ENCODE measurements at places on chromosomes 5 and 9.

- no peak for DNase-seq
Observed at GRCh38 chr9:37968228-37968701, 64.3 kb upstream of the SLC25A51 start.

DNA sequence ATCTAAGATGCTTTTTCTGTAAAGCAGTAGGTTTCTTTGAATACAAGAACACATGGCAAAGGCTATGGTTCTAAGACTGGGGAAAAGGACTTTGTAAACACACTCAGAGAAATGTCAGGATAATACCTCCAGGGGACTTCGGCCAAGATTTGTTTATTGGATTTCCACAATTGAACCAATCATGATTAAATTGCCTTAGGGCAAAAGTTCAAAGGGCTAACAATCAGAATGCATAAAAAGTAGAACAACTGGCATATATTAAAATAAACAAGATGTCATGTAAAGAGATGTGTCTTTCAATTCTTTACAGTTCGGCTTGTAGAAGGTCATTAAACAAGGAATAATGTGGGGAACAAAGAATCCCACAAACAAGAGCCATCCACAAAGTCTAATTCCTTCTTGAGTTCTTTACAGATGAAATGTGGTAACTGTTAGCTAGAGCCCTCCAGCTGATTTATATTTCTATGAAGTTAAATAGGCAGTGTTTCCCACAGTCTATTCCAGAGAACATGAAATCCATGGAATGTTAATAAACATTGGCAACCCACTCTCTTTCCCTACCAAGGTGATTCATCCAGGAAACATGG is 565.5 kb downstream of the ZNF608 start:
- no peak for DNase-seq

GRCh38 chr9:87501806-87502205 is 4.1 kb downstream of the DAPK1 start:
- no peak for DNase-seq

- DNase-seq: no peak
Observed at GRCh38 chr5:119176785-119177184, 105.9 kb downstream of the DMXL1 start.

- no peak for DNase-seq
Observed at GRCh38 chr5:167261309-167262100, 1029.9 kb upstream of the WWC1 start.

- DNase-seq: no peak
Observed at GRCh38 chr5:57772512-57772911, 289.9 kb upstream of the ACTBL2 start.

GRCh38 chr9:16030528-16031185 is 477.8 kb downstream of the CCDC171 start:
- DNase-seq: no peak

GRCh38 chr5:80069918-80070318 is 34.8 kb downstream of the THBS4 start:
- DNase-seq: no peak

GRCh38 chr5:82570-82969 is 9.4 kb upstream of the PLEKHG4B start:
- DNase-seq: no peak

- no peak for DNase-seq
Observed at GRCh38 chr5:42960506-42960905, 79.6 kb downstream of the ANXA2R start.

DNA sequence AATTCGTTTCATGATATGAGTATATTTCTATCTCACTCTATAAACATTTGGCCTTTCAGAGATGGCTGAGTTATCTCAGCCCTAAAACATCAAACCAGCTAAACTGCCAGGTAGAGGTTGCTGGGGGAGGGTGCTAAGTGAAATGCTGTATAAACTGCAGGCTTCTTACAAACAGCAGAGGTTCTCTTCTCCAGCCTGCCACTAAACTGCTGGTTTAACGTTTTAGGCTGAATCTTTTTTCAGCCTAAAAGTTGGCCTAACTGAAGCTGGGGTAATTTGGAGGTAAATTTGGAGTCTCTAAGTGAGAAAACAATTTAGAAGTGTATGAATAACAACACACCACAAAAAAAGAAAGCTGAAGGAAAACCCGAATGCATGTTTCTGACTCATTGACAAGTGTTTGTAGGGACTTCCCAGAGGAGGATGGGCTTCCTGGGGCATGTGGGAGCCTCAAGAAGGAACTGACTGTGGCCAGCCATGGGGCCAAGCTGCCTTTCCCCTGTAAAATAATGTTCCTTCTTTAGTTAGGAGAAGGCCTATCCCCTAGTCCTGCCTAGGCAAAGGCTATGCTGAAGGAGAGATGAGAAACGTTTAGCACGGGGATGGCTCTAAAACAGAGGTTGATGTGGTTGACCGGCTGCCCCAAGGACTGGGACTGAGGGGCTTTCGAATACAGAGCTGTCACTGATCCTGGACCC is 44.3 kb downstream of the SLC28A3 start:
- no peak for DNase-seq

DNA sequence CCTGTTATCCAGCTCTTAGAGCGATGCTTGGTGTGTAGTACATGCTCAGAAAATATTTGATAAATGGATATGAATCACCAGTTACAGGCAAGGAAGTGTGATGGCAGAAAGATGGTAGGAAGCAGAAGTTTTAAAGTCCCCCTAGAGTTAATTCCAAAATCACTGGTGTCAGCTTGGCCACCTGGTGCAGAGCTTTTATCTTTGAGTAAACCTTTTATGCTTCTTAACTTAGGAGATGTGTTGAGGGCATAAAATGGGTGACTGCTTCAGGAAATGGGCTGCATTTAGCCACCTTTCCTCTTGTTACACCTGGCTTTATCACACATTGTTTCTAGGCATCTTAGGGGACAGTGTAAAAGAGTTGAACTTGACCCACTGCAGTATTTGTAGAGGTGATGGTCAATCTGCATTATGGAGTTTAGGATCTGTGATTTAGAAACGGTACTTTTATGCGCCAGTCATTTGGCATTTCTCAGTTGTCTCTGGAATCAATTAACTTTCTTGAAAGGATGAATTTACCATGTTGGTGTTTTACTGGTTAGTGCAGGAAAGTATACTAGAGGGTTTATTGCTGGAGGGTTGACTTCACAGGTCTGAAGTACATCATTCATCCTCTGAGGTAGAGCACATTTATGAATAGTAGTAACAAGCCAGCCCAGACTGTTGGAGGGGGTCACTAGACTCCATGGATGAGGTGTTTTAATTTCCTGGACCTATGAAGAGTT is 7.5 kb upstream of the FAM120AOS start:
- DNase-seq: no peak

- no peak for DNase-seq
Observed at GRCh38 chr5:6611334-6612256, 21.2 kb downstream of the NSUN2 start.

- DNase-seq: no peak
Observed at GRCh38 chr9:115551396-115551795, 433.4 kb upstream of the TNC start.

GRCh38 chr5:129125819-129126218 is 31.3 kb downstream of the ISOC1 start:
- DNase-seq: no peak

DNA sequence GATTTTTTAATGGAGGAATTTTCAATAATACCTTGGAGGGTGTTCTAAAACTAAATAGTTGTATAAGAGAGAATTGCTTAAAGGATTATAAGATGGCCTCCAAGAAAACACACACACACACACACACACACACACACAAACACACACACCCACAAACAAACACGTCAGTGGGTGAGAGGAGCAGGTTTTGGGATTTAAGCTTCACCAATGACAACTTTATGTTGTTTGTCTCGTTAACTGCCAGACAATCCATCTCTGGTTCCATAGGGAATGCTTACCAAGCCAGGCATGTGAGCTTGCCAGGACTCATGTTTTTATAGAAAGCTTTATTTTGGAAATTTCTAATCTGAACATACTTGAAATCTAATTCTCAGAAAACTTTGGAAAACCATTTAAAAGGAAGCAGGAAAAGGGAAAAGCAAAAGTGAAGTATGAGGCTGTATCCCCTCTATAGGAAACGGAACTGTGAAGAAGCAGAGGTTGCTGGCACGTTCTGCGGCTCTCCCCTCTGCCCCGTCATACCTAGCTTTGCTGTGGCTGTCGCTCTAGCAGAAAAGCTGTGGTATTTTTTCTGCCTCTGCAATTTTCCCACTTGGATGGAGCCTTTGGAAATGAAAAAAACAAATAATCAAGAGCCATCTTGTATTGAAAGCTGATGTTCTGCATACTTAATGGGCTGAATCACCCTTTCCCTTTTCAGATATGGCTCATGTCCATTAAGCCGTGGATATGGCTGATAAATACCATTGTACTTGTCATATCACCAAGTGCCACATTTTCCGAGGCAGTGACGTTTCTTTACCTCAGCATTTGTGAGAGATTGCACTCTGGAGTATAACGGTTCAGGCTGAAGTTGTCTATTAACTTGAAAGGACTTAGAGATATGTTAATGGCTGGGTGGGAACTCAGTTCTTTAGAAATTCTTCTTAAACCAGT is 112.7 kb downstream of the NTRK2 start:
- DNase-seq: no peak

DNA sequence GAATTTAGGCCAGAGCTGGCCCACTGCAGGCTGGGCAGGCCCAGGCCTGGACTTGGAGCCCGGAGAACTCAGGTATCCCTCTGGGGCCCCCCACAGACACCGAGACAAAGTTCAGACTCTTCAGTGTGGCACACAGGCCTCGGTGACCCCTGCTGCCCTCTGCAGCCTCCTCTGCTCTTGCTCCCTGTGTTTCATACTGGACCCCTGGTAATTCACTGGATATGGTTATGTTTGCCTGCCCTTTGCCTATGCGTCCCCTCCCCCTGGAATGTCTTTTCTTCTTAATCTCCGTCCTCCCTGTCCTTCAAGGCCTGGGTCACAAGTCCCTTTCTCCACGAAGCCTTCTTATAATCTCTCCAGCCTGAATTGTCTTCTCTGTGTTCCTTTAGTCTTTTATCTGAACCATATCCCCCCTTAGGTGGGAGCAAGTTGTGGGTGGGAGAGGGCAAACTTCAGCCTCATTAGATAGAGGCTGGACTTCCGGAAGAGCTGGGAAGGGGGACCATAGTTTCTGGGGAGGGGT is 30.1 kb downstream of the GSN start:
- peak; percentile 37 for DNase-seq

DNA sequence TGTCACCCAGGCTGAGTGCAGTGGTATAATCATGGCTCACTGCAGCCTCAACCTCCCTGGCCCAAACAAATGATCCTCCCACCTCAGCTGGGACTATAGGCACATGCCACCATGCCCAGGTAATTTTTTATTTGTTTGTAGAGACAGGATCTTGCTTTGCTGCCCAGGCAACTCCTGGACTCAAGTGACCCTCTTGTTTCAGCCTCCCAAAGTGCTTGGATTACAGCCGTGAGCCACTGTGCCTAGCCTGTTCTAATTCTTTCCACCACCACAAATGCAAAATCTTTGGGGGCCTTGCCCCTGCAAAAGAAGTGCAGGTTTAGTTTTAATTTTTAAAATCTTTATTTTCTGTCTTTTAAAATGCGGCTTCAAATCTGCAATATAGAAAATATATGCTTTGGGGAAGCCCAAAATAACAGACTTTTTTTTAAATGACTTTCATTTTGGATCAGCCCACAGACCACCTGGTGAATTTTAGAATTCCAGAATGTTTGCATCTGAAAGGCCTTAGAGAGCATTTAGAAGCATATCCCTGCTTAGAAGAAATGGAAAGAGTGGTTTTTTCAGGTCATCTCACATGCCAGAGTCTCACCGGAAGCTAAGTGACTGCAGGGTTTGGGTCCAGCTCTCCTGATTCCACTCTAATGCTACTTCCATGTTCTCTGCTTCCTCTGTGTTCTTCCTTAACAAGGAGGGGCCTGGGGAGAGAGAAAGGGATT is 111.4 kb upstream of the FER start:
- no peak for DNase-seq

DNA sequence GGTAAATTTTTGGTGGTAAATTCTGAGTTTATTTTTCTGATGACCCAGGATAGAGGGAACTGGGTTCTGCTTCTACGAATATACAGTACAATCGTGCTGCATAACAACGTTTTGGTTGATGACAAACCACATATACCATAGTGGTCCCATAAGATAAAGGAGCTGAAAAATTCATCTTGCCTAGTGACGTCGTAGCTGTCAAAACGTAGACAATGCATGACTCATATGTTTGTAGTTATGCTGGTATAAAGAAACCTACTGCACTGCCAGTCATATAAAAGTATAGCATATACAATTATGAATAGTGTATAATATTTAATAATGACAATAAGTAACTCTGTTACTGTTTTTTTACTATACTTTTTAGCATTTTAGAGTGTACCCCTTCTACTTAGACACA is 244.0 kb downstream of the GAS1 start:
- DNase-seq: no peak

GRCh38 chr9:88161144-88161543 is 22.9 kb upstream of the SPATA31C2 start:
- DNase-seq: no peak

- no peak for DNase-seq
Observed at GRCh38 chr5:53943938-53944337, 366.4 kb downstream of the ARL15 start.

DNA sequence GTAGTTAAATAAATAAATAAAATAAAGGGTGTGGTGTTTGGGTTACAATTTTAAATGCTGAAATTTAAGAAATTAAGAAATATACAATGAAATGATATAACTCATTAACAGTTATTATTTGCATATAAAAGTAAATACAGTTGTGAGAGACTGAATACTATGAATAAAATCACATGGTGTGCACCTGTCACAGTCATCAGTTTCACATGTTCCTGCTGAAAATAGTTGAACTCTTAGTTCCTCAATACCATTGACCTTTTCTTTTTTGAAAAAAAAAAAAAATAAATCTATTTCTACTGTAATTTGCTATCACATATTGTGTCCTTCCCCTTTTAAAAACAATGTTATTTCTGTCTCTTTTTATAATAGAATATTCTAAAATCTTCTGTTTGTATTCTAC is 130.9 kb upstream of the CHD1 start:
- no peak for DNase-seq

DNA sequence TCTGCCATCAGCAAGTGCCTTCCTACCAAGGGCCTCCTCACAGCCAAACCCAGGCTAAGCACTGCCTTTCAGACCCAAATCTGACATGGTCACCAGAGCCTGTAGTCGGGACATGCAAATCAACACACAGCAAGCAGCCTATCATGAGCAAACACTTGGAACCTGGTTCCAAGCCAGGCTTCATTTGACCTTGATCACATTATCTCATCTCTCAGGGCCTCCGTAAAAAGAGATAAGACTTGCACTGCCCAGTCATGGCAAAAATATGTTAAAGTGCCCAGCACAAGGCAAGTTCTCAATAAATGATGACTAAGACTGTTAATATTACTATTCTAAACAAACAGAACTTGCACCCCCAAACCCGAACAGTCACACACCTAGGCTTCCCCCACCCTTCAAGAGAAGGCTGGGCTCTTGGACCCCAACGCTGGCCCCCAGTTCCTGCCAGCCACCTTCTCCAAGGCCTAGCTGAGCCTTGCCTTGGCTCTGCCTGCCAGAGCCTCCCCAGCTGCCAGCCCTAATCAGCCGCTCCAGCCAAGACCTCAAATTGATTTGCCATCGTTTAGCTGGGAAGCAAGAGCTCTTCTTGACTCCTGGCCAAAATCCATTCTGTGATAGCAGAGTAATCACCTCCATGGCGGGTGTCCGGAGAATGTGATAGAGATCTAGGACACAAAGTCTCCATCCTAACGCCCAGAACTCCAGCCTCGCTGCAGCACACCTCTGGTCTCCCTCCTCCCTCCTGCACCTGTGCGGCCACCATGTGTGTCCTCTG is 18.7 kb downstream of the CPLX2 start:
- no peak for DNase-seq

Measured in right forelimb (tissue), 1 donor.